ENCODE measurements at places on chromosomes 16 and 17.

GRCh38 chr17:8056976-8057625 lies 18.2 kb downstream of the ALOX15B start:
- DNase-seq, result no peak

DNA sequence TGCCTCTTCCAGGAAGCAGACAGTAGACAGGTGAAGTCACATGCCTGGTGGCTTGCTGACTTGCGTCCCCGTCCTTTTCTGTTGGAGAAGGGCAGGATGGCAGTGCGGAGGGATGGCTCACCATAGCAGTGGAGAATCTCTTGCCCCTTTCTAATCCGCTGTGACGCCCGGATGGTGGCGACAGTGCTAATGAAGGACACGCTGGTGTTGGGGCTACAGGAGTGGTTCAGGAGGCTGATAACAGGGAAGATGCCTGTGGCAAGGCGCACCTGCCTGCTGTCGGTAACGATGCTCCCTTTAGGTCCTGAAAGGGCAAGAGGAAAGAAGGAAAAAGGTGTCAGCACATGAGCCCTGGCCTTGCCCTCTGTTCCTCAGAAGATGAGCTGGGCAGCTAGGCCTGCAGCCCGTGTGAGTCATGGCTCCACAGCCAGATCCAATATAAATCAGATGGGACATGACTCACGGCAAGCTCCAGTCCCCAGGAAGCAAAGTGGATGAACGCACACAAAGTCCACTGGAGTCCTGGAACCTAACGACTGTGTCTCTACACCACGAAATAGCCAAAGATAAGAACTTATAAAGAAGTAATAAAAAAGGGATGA lies 25.5 kb downstream of the SERPINF1 start:
- no peak for DNase-seq

GRCh38 chr17:17712268-17712924 lies 31.1 kb downstream of the RAI1 start:
- no peak for DNase-seq

GRCh38 chr17:4520060-4520893 lies 21.6 kb downstream of the SPNS2 start:
- peak; percentile 43 for DNase-seq

GRCh38 chr16:65313936-65314626 lies 192.2 kb upstream of the CDH11 start:
- DNase-seq, result no peak

GRCh38 chr16:316741-317464 lies 33.9 kb downstream of the PDIA2 start:
- no peak for DNase-seq

GRCh38 chr17:81394921-81395599 lies at the start of gene BAHCC1:
TSS of gene BAHCC1 (plus strand) at chr17:81395457. CDS start at chr17:81399740, 4,283 bp downstream.
- DNase-seq, result peak; percentile 100

- peak; percentile 72 for DNase-seq
Observed at GRCh38 chr17:29042679-29043538, at the start of gene PIPOX. TSS of gene PIPOX (plus strand) at chr17:29043141. CDS start at chr17:29043226, 85 bp downstream.

GRCh38 chr17:74532115-74532514 lies 840 bp upstream of the CD300LB start:
- DNase-seq, result no peak

GRCh38 chr17:7295230-7296180 lies 1.1 kb upstream of the YBX2 start:
- DNase-seq, result no peak

DNA sequence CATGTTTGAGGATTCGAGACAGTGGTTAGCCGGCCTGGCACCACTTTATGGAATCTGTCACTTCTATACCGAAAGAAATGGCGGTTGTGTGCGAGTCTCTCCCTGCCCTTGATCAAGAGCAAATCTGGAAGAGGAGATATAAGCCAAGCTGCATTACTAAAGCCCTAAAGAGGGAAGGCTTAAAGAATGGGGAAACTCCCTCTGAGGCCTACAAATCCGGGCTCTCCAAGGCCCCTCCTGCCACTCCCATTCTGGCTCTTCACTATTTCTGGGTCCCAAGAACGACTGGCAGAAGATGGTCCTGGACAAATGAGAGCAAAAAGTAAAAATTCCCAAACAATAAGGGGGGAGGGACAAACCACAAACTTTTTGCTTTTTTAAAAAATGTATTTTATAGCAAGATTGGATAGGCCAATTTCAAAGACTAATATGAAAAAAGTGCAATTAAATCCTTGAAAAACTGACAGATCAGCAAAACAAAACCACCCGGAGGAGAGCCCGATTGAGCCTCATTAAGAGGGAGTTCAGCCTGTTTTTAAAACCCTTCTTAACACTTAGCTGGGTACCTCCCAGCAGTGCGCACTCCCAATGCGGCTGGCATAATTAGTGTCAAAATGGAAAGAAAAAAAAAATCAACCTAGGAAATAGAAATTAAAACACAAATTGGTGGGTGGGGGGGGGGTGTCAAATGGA lies 193.5 kb downstream of the ZFHX3 start:
- peak; percentile 59 for DNase-seq

- no peak for DNase-seq
Observed at GRCh38 chr16:87641721-87642120, 39.4 kb downstream of the JPH3 start.

- DNase-seq, result no peak
Observed at GRCh38 chr17:69067274-69068047, 6.7 kb upstream of the ABCA9 start.

- no peak for DNase-seq
Observed at GRCh38 chr16:48232493-48233040, 11.5 kb upstream of the LONP2 start.

- no peak for DNase-seq
Observed at GRCh38 chr16:57764341-57765159, 29.0 kb downstream of the KATNB1 start.

DNA sequence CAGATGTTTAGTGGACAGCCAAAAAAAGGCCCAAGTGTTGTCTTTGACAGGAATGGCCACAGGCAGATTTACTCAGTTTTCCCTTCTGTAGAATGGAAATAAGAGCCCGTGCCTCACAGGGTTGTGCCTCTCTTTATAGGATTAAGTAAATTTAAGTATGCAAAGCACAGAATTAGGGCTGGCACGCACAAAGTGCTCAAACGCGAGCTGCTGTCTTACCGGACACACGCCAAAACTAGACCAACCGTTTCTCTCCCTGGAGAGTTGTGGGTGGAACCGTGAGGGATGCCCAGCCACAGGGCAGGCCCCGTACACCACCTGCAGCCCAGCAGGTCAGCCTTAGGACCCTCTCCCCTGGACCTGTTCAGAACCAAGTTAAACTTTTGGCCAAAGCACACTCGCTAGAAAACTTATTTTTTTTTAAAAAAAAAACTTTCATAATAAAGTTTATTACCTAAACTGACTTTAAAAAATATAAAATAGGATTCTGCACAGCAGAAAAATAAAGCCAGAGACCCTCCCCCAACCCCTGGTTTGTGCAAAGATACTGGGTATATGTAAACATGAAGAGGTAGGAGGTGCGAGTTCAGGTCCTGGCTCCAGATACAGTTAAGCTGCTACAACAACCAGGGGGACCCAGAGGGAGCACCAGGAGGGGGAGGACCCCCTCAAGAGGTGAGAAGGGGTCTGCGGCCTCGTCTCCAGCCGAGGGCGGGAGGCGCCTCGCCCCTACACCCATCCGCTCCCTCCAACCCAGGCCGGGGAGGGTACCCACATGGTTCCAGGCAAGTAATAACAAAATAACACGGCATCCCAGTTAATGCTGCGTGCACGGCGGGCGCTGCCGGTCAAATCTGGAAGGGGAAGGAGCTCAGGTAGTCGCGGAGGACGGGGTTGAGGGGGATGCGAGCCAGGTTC lies 1.8 kb downstream of the SOCS1 start:
- DNase-seq, result no peak

DNA sequence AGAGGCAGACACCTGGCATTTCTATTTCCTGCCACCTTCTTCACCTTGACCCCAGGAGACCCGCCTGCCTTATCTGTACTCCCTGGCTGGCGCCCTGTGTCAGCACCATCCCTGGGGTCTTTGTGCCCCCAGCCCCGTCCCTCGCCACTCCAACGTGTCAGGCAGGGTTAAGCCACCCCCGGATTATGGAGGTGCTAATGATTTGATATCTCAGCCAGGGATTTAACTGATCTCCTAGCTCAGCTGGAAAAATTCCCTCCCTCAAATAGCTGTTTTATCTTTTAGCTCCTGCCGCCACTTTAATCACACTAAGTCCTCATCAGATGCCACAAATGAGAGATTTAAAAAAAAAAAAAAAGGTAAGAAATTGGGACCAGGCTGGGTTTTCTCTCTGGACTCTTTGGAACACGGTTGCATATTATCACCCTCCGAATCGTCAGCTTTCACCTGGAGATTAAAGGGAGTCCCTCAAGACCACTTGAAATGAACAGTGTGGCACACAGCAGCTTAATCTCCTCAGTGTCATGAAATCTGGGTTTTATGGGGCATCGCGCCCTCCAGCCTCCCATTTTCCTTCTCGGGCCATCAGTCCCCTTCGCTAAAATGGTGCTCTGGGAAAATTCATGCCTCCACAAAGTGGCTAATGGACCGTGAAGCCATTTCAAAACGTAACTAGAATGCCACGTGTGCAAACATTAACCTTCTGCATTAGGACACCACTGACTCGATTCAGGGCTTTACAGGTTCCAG lies 26.2 kb upstream of the WFDC1 start:
- DNase-seq, result no peak

- no peak for DNase-seq
Observed at GRCh38 chr16:83630979-83631378, 176.8 kb upstream of the HSBP1 start.

GRCh38 chr16:19166500-19166899 lies 1.5 kb upstream of the SYT17 start:
- no peak for DNase-seq

DNA sequence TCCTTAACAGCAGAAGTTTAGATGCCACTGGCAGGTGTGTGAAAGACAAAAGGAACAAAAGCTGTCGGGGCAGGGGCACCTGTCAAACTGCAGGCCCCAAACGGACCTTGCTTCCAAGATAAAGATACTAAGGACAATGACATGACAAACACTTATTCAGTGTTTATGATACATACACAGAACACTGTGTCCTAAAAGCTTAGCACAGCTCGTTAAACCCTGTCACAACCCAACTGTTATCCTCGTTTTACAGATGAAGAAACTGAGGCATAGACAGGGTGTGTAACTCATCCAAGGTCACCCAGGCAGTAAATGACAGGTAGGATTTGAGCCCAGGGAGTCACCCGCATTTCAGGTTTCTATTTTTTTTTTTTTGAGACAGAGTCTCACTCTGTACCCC lies 9.6 kb downstream of the SDK2 start:
- DNase-seq, result no peak

- DNase-seq, result no peak
Observed at GRCh38 chr17:82375359-82376041, 3.9 kb downstream of the UTS2R start.

DNA sequence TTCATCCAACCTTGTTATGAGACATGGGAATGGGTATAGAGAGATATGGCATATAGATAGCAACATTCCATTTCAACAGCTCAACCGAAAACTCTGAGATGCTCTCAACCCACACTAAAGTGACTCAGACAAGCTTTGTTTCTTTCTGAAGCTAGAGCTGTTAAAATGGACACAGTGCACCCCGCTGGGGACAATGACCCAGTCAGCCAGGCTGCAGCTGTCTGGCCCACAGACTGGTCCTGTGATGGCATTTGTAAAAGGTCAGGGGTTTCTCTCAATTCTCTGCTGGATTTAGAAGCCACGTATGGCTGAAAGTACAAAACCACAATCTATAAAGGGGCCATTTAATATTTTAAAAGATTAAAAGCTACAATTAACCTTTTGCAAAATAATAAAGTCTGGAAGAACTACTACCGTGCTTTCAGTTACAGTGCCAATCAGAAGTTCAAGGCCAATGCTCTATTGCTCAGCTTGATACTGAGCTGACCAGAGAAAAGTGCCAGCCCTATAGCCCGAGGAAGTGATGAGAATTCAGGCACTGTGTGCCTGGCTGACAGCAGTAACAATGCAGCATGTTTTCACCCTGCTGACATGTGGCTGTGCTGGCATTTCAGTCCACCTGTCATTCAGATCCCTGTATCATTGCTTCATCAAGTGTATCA lies 60.2 kb downstream of the TEX2 start:
- DNase-seq, result no peak

- DNase-seq, result no peak
Observed at GRCh38 chr17:78022425-78022824, 63.9 kb downstream of the TNRC6C start.

DNA sequence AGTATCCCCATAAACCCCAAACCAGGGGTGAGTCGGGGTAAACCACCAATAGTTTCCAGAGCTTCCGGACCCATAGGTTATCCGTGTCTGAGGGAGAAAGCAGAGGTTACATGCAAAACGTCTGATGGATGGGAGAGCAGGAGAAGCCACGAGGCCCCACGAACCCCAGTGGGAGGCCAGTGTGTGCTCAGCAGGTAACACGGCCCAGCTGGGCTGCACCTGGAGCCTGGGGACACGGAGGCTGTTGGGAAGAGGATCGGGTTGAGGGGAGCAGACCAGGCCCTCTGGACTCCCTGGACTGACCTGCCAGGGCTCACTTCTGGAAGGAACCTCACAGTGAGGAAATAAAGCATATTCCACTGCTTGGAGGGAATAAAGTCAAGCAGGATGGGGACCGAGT lies 78.1 kb downstream of the SEC14L1 start:
- DNase-seq, result no peak

DNA sequence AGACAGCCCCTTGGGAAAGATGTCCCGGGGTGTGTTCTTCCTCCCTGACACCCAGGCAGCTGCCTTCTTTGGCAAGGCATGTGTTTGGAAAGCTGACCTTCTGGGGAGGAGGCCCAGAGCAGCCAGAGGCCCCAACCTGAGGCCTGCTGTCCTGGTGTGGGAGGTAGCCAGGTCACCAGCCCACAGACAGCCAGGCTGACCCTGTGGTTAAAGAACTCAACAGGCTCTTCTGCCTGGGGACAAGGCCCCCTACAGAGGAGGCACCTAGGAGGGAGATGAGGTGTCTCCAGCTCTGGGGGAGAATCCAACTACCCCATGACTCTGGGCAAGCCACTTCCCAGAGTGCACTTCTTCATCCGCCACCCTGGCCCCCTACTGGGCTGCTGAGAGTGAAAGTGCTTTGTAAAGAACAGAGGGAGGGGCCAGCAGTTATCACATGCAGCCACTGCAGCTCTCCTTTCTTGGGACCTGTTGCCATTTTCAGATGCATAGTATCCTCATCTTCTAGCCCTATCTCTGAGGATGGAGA lies 13.1 kb upstream of the SREBF1 start:
- DNase-seq, result no peak

DNA sequence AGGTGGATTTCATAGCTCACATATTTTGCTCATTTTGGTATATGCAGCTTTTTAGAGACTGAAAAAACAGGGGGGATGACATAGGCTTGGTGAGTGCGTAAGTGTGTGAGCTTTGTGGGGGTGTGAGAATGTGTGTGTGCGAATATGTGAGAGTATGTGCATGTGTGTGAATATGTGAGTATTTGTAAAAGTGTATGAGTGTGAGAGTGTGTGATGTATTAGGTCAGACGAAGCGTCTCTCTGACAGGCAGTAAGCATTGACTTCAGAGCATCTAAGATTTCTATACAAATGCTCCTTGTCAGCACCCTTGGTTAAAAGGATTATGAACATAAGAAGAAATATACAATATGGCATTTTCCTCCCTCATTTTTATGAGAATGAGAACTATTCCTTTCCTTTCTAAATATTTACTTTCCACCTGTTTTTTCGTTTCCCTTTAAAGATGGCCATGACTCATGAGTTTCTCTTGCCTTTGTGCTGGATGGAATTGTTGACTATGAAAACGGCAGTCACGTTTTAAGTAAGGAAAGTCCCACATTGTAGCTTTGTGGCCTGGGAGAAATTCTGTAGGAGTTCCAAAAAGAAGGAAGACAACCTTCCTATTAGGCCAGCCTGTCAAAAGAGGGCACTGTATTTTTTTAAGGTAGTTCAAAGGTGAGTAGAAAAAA lies 276.4 kb downstream of the FOXL1 start:
- DNase-seq, result no peak
